ENCODE measurements at places on chromosomes 7 and 10.
A peak's percentile ranks its signal among the peaks of the same experiment; 100 is the strongest.

GRCh38 chr7:47601881-47602249 is 20.0 kb upstream of the TNS3 start:
- DNase-seq: no peak

GRCh38 chr10:93456480-93456879 is 25.7 kb downstream of the MYOF start:
- DNase-seq: no peak

GRCh38 chr7:89385411-89385810 is 589.9 kb upstream of the TEX47 start:
- no peak for DNase-seq

DNA sequence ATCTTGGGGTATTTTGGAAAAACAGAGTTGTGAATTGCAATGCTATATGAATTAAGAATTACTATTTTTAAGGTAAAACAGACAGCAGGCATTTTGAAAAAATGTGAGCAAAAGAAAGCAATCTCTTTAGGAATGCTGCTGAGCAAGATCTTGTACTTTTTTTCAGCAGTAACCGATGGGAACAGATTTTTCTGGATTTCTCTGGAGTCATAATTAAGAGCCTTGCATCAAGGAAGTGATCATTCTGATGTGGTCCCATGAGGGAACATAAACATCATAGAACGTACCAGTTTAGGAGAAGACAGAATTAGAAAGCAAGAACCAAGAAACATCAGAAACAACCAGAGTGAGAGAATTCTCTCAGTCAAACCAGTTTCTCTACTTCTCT is 157.0 kb upstream of the AGR3 start:
- no peak for DNase-seq

DNA sequence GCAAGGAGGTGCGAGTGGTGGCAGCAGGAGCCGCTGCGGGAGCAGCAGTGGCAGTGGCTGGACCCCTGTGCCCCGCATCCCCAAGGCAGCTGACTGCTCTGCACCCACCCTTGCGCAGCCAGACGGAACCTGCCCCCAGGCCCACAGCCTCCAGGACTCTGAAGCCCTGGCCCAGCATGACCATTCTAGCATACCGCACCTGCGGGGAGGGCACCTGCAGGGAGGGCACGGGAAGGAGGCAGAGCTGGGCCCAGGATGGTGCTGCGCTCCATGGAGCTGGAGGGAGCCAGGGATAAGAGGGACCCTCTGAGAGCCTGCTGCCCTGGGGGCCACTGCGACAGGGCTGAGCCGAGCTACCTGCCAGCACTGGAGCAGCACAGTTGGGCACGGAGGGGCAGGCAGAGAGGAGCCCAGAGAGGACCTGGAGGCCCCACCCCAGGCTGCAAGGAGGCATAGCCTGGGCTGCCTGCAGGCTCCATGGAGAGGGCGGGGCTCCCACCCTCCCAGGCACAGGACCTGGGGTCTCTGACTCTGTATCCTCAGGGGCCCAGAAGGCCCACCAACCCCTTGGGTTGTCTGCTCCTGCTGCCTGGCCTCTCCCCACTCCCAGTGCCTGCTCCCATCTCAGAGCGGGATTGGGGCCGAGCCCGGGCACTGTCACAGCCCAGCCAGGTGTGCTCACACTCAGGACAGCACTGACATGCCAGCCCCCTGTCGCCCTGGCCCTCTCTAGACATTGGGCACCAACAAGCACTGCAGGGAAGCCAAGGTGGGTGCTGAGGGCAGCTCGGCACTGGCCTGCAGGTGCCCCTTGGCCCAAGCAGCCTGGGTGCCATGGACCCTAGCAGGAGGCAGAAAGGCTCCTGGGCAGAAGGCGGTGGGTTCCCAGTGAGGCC is 87.6 kb downstream of the HTR7 start:
- DNase-seq: no peak

DNA sequence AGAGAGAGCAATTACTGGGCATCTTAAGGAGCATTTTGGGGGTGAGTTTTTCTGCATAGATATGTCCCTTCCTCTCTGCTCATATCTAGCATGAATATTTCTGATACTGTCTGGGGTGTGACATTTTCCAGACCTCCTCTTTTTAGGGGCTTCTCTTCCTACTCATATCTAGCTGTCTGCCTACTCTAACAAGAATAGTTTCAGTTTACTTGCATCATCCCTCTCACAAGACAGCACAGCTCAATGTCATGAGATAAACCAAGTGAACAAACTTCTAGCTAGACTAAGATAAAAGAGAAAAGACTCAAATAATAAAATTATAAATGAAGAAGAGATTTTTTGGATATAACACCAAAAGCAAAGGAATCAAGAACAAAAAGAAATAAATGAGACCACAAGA is 419.5 kb upstream of the SORCS1 start:
- DNase-seq: no peak

DNA sequence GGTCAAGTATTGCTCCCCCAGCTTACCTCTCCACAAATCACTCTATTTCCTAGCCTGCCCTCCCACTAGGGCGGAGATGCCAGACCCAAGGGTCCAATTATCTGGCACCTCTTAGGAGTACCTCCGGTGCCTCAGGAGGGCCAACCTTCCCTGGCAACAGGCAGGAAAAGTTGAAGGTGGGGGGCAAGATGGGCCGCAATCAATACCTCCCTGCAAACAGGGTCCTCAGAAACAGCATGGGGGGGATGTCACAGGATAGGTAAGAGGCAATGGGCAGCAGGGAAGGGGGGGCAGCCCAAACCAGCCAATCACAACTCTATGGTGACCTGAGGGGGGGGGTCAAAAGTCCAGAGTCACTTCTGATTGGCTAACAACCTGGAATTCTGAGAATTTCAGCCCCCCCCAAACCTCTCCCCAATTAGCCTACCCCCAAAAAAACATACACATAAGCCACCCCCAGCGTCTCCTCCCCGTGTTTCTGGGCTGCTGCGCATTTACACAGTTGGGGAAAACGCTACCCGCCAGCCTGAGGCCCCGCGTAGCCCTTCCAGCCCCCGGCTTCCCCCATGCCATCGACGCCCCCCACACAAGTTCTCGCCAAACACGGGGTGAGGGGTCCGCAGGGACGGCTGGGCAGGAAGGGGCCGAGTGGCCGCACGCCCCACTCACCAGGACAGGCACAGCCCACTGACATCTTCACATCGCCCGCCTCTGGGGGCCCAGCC is 589 bp downstream of the LDB1 start:
- DNase-seq: no peak

- DNase-seq: no peak
These were observed 444.6 kb downstream of the NRG3 start for GRCh38 chr10:82319562-82319961.

DNA sequence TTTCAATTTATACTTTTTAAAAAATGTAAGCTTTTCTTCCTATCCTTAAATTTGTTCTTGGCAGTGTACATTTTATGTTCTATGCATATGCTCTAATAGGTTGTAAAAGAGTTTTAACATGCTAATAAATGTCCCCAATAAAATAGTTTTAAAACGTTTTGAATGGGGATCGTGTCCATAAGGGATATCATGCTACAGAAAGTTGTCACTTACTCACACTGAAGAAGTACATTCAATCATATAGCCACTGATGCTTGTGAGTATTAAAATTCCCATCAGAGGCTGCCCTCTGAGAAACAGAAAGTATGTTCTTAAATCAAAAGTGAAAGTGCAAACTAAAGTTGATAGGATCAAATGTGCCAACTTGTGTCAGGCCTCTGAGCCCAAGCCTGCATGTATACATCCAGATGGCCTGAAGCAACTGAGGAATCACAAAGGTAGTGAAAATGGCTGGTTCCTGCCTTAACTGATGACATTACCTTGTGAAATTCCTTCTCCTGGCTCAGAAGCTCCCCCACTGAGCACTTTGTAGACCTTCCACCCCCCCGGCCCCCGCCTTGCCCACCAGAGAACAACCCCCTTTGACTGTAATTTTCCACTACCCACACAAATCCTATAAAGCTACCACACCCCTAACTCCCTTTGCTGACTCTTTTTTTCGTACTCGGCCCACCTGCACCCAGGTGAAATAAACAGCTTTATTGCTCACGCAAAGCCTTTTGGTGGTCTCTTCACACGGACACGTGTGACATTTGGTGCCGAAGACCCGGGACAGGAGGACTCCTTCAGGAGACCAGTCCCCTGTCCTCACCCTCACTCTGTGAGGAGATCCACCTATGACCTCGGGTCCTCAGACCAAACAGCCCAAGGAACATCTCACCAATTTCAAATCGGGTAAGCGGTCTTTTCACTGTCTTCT is 877 bp upstream of the NOD1 start:
- no peak for DNase-seq

DNA sequence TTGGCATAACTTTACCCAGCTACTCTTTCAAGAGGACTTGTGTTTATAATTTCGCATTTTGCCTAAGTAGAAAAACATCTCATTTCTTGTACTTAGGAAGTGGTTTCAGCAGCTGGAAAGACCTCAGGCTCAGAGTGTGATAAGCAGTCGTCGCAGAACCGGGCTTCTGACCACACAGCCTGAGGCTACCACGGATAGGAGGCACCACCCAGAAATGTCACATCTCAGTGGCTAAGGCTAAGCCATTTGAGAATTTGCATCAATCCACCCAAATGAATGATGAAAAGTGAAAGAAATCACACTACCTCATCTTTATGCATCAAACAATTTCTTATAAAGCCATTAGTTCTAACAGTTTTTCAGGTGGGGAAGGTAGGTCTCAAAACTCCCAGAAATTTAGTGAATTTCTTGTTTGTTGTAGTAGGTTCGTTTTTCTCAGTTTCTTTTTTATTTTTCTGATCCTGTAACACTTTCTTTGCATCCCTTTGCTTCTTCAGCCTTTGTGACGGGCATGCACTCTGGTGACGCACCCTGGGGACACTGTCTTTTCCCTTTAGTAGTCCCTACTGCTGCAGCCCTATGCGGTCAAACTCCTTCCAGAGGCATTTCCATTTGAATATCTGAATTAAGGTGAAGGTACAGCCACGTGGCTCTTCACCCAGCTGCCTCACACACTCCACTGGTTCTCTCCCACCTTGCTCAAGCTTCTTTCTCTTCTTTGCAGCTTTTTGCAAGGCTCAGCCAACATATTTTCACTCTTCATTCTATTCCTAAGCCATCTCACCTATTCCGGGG is 68.5 kb downstream of the MAP3K8 start:
- DNase-seq: no peak

- DNase-seq: no peak
These were observed 21.8 kb upstream of the PTPRN2 start for GRCh38 chr7:158609313-158609974.

DNA sequence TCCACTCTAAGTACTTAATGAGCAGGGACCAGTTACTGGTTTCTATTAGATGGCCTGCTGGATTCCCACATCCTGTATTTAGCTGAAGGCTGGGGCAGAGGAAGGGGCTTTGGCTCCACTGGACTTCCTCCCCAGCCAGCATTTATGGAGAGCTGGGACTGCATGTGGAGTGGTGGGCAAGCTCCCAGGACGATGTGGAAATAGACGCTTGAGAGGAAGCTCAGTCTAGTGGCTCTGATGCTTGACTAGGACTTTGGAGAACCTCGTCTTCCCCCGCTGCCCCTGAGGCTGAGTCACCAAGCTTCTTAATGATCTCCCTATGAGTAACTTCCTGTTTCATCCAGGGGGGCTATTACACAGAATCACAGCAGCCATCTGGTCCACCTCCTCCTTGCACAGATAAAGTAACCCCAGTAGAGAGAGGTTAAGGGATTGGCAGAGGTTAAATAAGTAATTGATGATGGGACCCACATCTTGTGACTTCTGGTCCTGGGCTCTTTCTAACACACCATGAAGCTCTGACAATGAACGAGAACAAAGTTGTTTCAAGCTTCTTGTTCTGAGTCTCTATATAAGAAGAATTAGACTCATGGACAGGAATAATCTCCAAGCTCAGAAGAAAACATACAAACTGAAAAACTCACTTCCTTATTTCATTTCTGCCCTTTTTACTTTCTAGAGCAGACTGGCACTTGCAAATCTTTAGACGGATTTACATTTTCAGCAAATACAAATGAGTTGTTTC is 126.2 kb downstream of the PRPF18 start:
- DNase-seq: peak; percentile 15

DNA sequence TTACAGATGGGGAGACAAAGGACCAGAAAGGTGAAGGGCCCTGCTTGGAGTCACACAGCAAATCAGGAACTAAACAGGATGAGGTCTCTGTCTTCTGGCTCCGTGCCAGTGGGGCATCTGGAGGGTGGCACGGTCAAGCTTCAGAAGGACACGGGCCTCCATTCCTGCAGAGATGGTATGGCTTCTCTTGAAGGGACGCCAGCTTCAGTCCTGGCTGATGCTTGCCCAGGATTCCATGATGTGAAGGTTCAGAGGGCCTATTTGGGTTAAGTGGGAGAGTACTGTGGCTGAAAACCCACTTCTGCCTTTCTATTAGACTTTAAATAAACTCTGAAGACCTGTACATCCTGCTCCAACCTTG is 6.1 kb downstream of the RAMP3 start:
- DNase-seq: no peak

- no peak for DNase-seq
These were observed 545.3 kb downstream of the LRMDA start for GRCh38 chr10:75976681-75977080.

GRCh38 chr7:90961037-90961725 is 303.1 kb upstream of the FZD1 start:
- DNase-seq: no peak

- no peak for DNase-seq
These were observed 4.0 kb downstream of the PON2 start for GRCh38 chr7:95430864-95431263.

DNA sequence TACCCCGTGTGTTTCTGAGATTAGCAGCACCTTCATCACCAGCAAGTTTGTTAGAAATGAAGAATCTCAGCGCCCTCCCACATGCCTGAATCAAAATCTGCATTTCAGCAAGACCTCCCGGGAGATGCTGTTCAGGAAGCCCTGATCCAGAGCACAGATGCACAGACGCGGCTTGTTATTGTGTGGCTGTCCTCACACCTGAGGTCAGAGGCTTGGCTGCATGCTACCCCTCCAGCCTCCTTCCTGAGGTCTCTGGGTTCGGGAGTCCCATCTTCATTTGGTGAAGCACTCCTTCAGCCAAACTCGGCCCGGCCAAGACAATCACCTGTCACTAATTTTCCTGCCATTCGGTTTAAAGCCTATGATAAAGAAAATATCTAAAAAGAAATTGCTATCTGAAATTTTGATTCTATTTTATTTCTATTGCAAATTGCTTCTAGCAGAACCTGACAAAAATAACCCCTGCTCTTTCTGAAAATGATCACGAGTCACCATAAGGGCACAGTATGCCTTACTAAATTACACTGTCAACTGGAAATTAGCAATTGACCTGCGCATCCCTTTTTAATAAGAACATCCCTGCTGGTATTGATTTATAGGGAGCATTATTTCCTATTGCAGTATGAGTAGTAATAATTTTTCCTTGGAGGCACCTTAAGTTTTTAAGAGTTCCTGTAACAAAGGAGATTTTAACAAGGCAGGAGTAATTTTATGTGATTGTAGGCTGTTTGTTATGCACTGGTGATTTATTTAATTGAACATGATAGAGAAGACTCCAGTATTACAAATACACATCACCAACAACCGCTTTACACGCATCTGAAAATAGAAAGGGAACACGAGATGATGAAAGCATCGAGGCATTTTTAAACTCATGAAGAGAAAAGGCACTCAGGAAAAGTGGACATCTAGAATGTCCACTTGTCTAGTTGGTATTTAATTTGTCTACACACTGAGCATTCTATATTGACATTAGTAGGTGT is 49.5 kb downstream of the VSTM2A start:
- DNase-seq: no peak

Data from esophagus squamous epithelium (tissue), 5 donors.